T-helper 2 cell (primary cell): ENCODE measurements at places on chromosomes 2 and 18.

DNA sequence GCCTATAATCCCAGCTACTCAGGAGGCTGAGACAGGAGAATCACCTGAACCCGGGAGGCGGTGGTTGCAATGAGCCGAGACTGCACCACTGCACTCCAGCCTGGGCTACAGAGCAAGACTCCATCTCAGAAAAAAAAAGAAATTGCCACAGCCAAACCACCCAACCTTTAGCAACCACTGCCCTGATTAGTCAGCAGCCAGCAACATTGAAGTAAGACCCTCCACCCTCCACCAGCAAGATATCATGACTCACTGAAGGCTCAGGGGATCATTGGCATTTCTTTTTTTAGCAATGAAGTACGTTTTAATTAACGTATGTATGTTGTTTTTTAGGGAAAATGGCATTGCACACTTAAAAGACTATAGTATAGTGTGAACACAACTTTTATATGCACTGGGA lies 349.1 kb upstream of the ACVR2A start:
- DNase-seq: no peak

- DNase-seq: no peak
These were observed 148.8 kb downstream of the TPGS2 start for GRCh38 chr18:36680042-36680441.

DNA sequence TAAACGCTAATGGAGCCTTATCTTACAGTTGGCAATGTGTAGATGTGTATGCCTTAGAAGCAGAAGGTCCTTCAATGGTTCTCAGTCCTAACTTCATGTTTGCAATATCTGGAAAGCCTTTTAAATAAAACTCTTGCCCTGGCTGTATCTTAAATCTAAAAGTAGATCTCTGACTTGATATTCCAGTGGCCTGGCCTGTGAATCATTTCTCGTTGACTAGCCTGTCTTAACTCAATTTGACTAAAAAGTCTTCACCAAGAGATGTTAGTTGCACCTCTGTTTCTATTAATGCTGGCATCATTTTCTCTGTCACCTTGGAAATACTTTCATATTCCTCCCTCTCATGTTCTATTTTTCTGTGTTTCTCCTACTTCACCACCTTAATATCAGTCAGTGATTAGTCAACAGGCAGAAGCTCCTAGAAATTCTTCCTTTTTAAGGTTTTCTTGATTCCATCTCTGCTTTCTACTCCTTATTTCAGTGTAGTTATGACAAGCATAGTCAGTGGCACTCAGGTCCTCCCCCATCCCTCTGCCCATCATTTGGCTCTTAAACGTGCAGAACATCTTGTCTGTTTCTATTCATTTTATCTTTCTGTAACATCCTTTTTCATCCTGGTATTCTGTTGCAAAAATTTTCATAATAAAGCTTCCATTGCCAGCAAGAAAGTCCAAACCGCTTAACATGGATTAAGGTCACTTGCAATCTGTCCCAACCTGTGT lies 4.3 kb downstream of the ITGAV start:
- DNase-seq: no peak

DNA sequence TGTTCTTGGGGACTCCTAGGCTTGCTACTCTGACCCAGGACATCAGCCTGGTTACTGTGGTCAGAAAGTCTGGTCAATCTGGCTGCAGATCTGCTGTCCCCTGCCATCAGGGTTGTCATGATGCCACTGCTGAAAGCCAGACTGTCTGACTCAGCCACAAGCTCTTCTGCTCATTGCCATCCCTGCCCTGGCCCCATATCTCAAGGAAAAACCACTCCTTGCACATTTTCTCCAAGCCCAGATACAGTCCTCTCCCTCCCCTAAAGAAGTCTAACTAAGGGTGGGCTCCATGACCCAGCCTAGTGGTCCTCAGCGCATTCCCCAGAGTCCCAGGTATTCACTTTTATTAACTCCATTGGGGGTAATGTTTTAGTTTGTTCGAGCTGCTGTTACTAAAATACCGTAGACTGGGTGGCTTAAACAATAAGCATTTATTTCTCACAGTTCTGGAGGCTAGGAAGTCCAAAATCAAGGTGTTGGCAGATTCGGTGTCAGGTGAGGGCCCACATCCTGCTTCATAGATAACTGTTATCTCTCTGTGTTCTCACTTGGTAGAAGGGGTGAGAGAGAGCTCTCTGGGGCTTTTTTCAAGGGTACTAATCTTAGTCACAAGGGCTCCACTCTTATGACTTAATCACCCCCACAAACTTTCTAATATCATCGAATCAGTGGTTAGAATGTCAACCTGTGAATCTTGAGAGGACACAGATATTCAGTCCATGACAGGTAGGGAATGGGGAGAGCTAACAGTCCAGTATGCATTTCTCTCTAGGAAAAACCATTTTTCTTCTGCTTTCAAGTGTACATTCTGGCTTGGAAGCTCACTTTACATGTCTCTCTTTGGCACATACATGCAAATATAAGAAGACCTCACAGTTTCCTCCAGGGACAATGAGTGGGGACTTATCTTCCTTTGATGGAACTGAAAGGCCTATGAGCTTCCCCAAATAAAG lies 94.8 kb upstream of the CXCR4 start:
- peak; percentile 82 for DNase-seq

DNA sequence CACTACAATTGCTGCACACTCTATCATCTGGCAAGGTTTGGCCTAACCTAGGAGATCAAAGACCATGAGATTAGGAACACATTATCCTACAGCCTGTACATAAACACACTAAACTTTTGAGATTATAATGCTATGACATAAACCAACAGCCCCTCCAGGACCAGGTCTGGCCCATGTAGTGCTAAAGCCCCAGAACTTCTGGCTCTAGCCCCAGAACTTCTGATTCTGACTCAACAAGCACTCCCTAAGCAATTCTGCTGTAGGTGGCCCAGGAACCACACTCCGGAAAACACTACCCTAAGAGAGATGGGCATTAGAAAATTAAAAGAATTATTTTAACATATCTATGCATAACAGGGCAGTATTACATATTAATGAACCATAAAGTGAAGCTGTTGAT lies 369.5 kb upstream of the LYPD1 start:
- DNase-seq: no peak

GRCh38 chr2:174327021-174327840 lies 7.5 kb upstream of the SP9 start:
- no peak for DNase-seq

GRCh38 chr2:113141451-113141850 lies 14.1 kb downstream of the IL1RN start:
- DNase-seq: no peak

GRCh38 chr2:113173542-113174375 lies at the start of gene PSD4:
PSD4 (plus strand) TSS chr2:113173971; CDS start chr2:113182457, 8,486 bp downstream.
- DNase-seq: peak; percentile 76

GRCh38 chr2:156526950-156527636 lies 90.9 kb downstream of the GPD2 start:
- DNase-seq: no peak

DNA sequence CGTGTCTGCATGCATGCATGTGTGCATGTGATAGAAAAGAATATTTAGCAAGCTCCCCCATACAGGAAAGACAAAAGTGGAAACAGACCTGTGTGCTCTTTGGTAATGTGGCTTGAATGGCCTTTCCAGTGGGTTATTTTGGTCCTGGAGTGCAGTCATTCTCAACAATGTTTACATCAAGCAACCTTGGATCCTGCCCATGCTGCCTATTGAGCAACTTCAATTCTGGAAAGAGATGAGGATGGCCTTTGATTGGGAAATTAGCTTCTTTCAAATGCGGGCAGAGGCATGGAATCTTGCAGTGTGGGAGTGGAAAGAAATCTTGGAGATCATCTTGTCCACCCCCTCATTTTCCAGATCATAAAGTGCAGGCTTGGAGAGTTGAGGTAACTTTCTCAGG lies 87.2 kb upstream of the SMAD2 start:
- DNase-seq: no peak

GRCh38 chr2:197144183-197144582 lies 166.4 kb downstream of the ANKRD44 start:
- DNase-seq: no peak

- DNase-seq: no peak
These were observed 65.8 kb upstream of the CABLES1 start for GRCh38 chr18:23069481-23069880.

GRCh38 chr2:182914852-182915251 lies 48.4 kb upstream of the FRZB start:
- no peak for DNase-seq

DNA sequence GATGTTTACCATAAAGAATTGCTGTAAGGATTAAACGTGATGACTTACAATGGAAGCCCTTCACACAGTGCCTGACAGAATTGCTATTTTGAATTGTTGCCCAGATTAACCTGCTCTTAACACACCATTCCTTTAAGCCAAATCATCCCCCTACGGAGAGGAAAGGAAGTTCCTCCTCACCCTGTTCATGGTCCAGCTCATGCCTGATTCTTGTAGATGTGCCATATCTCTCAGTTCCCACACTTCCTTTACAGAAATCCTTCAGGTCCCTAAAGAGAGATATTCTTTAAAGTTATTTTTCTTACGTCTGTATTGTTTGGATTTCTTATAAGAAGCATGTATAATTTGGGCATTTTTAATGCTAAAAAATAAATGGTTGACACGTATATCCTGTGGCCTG lies 127.5 kb upstream of the DAPL1 start:
- no peak for DNase-seq

DNA sequence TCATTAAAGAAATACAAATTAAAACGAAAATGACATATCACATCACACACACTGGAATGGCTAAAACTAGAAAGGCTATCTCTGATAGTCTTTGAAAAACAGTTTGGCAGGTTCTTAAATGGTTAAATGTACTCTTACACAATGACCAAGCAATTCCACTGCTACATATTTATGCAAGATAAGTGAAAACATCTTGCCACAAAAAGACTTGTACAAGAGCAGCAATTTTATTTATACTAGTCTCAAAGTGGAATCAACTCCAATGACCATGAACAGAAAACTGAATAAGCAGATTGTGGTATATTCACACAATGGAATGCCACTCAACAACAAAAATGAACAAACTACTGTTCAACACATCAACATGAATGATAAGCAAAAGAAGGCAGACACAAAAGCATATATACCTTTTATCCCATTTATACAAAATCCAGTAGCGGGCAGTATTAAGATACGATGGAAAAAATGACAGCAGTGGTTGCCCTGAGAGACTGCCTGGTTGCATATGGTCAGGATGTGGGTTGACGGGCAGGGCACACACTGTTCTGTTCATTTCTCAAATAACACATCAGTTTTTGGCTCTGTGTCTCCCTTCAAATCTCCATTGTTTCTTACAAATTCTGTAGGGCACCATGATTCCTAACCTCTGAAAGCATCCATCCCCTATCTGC lies 25.4 kb downstream of the SP100 start:
- DNase-seq: peak; percentile 44

DNA sequence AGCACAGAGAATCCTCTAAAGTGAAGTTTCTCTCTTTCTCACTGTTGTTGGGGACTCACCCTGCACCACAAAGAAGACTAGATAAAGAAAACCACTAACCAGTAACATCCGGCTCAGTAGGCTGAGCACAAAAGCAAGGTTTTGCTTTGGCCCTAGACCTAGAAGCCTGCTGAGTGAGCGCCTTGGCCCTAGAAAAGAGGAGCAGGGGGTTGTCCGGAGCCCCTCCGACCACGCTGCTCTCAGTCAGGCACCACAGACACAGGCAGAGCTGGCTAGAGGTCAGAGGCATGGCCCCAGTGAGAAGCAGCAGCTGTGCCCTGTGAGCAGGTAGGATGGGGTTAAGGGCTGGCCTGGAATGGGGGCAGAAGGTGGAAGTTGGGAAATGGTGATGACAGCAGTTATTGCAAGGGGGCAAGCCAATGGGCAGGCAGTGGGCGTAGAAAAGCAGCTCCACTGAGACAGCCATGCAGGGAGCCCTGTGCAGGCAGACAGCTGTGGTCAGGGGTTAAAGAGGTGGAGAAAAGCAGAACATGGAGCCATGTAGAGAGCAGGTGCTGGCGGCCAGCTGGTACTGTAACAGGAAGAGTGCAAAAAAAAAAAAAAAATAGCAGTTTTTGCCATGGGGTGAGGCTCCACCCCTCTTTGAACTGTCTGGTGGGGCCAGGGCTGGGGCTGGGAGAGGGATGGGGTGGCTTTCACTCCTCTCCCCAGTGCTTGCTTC lies 36.9 kb upstream of the SLC14A1 start:
- peak; percentile 38 for DNase-seq

DNA sequence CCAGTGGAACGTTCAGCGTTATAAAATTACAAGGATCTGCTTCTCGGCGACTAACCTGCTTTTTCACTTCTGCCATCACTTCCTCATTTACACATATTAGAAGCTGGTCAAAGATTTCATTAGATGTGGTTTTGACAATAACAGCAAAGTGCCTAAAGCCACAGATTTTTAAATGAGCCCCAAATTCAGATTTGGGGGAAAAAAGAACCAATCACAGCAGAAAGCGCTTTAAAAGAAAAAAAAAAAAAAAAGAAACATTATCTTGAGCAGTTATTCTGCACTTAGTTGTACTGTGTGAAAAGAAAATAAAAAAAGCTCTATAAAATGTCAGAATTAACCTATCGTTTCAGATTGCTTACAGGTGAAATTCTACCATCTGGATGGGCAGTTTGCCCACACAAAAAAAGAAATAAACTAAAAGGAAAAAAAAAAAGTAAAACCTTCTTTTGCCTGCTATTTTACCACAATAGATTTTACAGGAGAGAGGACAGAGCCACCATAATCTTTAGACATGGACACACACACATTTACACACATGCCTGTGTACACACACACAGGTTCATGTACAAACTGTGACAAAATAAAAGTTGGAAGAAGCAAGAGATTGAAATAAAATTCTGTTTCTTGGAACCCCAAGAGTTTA lies 167.2 kb downstream of the TCF4 start:
- DNase-seq: no peak

DNA sequence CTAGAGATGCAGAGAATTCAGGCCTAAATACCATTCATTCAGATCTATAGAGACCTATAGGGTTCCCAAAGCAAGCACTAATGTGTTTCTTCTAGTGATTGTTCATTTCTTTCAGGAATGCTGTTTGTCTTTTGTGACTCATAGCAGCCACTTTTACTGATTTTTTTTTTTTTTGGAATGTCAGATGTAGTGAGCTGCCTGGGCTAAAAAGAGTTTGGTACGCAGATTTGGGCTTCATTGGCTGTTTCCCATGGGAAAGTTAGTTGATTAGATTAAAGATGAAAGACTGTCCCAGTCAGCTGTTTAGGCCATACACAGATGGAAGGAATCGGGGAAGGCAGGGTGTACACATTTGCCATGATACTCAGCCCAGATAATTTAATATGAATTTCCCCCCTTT lies 87.6 kb downstream of the CDC42EP3 start:
- no peak for DNase-seq

GRCh38 chr2:25651782-25652455 lies 21.5 kb downstream of the DTNB start:
- DNase-seq: no peak

- no peak for DNase-seq
These were observed 29.5 kb downstream of the TMEM163 start for GRCh38 chr2:134689315-134689714.

GRCh38 chr18:46080156-46080555 lies 8.1 kb upstream of the PSTPIP2 start:
- DNase-seq: no peak

- no peak for DNase-seq
These were observed 28.4 kb downstream of the SCYGR8 start for GRCh38 chr2:227774011-227774624.

GRCh38 chr2:201794294-201794693 lies 12.0 kb upstream of the CDK15 start:
- DNase-seq: no peak
